ENCODE measurements at places on chromosomes 7 and 10.
A peak's percentile ranks its signal among the peaks of the same experiment; 100 is the strongest.

DNA sequence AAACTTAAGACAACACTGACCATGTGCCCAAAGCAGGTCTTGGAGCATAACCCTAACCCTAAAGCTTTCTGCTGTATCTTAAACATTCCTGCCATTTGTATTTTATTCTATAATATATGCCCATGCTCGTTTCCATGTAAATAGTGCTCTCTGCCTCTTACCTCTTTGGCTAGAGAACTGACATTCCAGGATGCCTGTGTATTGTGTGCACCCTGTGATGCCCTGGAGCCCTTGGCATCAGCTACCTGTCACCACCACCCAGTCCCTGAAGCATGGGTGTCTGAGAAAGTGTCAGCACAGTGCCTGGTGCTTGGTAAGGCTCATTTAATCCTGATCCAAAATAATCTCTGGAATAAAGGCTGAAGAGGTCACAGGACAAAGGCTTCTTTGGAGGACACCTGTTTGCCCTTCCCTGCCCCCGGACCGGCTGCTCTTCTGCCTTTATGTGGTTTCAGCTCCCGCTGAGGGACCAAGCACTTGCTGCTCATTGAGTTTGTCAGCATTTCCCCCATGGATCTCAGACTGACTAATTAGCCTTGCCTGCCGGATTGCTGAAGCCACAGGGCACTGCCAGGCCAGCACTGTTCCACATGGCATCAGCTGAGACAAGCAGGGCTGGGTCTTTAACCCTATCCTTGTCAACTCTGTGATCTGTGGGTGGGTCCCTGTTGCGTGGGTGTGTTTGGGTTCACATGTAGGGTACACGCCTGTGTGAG, 139.1 kb upstream of the SORCS3 start:
- DNase-seq = no peak

DNA sequence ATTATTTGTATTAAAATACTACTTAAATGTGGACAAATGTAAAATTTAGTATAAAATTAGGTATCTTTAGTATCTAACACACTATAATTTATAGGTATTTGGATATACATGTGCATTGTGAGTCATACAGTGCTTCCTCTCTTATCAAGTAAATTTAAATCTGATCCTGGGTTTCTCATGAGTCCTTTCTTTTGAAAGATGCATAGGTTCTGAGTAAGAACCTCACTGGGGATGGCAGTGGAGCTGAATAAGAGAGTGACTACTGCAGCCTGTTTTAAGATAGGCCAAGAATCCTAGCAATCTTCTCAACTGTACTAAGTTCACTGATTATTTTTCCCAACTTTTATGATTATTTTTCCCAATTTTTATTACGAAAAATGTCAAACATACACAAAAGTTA, 16.2 kb downstream of the CEP55 start:
- peak; percentile 38 for DNase-seq

- no peak for DNase-seq
These were observed 348.1 kb upstream of the VWC2 start for GRCh38 chr7:49425277-49425818.

GRCh38 chr7:128352153-128352537, 8.4 kb upstream of the RBM28 start:
- no peak for DNase-seq

- DNase-seq = no peak
These were observed 11.1 kb downstream of the CHST3 start for GRCh38 chr10:71975087-71975870.

DNA sequence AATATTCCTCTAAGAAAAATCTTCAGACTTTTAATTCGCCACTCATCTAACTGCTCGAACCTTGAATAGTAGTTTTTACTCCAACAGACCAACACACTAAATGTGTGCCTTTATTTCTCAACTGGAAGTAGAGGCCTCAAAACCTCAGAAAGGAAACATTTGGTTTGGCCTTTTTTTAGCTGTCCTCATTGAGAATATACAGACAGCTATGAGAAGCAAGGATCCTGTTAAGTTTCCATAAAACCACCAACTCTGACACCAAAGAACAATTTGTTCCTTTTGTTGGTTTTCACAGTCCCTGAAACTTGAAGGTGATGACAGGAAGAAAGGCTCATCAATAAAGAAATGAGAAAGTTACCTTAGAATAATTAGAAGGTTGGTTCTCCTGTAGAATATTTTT, 199.2 kb upstream of the MEOX2 start:
- DNase-seq = no peak

GRCh38 chr10:101725296-101726114, 30.5 kb upstream of the FBXW4 start:
- DNase-seq = no peak

- peak; percentile 89 for DNase-seq
These were observed 99.5 kb downstream of the CAMK1D start for GRCh38 chr10:12448729-12449391.

- no peak for DNase-seq
These were observed 166.9 kb downstream of the PARD3 start for GRCh38 chr10:34647875-34648865.

GRCh38 chr7:135368416-135369186, 135.0 kb downstream of the STRA8 start:
- no peak for DNase-seq

GRCh38 chr7:151141855-151142685, 25.4 kb downstream of the GBX1 start:
- DNase-seq = no peak

- no peak for DNase-seq
These were observed 99.2 kb upstream of the PDLIM1 start for GRCh38 chr10:95389982-95390381.

DNA sequence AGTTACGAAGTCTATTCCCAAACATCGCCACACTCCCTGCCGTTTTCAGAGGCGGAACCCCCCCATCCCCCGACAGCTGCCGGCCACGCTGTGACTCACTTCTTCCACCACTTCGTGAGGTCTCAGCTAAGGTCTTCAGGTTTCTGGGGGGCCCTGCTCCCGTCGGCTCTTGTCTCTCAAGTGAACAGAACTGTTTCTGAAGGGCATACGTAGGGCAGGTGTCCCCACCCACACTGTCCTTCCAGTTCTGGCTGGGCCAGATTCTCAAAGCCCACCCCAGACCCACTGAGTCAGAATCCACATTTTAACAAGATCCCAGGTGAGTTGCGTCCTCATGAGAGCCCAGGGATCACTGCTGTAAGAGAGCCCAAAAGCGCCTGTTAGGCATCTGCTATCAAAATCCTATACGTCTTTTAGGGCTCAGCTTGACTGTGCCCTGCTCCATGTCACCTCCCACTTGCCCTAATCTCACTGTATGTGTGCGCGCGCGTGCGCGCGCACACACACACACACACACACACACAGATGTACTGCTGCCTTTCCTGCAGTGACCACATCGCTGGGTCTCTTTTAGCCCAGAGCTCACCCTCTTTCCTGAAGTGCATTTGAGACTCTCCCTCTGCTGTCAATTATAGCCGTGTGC, 78.8 kb downstream of the PROSER2 start:
- DNase-seq = no peak

DNA sequence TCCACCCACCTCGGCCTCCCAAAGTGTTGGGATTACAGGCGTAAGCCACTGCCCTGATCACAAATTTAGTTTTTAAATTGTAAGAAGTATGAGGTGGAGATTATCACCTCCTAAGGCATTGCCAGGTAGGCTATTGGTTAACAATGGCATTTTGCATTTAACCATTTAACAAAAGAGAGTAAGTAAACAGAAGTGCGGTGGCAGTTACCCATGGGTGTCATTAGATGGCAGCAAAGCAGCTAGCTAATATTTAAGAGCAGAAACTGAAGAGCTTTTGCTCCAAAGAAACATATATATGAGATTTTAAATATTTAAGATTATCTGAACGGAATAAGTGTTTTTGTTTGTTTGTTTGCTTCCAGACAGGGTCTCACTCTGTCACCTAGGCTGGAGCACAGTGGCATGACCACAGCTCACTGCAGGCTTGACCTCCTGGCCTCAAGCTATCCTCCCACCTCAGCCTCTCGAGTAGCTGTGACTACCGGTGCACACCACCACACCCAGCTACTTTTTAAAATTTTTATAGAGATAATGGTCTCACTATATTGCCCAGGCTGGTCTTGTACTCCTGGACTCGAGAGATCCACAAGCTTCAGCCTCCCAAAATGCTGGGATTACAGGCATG, 325.5 kb upstream of the C7orf33 start:
- DNase-seq = peak; percentile 16

GRCh38 chr7:139230484-139230773, 608 bp upstream of the UBN2 start:
- no peak for DNase-seq

GRCh38 chr10:102868911-102869257, 386 bp upstream of the AS3MT start:
- no peak for DNase-seq

DNA sequence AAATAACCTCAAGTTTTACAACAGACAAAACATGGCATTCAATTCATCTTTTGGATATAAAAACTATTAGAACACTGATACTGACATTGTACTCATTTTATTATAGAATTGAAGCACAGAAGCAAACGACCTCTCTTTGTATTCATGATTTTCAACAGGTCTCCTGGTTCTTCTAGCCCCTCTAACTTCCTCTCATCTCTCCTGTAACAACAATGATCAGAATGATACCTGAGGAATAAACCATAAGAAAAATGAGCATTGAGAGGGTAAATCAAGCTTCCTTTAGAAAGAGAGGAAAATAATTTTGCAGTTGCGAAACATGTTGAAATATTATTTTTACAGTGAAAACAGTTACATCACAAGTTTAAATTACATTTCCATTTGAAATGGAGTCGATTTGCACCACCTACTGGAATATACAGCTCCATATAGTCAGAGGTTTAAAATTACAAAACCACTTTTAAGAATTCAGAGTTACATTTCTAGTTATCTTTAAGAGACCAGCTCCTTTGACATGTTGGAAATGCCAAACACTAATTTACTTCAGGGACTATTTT, 17.5 kb upstream of the TEX36 start:
- no peak for DNase-seq

- no peak for DNase-seq
These were observed 46.9 kb downstream of the GPR141 start for GRCh38 chr7:37730501-37730900.

GRCh38 chr10:126373147-126373546, 15.1 kb downstream of the ADAM12 start:
- DNase-seq = no peak

DNA sequence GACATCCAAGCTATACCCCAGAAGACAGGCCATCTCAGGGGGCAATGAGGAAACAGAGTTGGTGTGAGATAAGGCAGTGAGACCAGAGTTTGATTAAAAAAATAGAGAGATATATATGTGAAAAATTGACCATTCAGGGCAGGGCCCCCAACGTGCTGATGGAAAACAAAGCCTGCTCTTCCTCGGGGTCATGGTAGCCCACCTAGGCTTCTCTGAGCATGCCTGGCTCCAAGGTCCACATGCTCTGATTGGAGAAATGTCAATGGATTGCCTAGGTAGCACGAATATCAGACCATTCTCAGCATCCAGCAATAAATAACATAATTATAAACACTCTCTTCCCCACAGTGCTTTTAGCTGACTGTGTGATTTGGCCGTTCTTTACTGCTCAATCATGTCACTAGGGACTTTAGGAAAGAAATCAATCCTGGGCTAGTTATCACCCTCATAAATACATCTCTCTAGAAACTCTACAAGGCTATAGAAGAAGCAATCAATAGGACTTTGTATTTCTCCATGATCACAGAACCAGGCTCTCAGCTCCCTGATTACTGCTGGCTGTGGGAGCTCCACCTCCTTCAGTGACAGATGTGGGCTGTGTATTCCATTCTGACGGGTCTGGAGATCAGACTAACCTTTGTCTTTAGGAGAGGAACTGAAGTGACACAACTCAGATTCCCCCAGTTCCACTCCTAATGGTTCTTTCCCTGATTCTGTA, 766.4 kb downstream of the GRID1 start:
- no peak for DNase-seq

DNA sequence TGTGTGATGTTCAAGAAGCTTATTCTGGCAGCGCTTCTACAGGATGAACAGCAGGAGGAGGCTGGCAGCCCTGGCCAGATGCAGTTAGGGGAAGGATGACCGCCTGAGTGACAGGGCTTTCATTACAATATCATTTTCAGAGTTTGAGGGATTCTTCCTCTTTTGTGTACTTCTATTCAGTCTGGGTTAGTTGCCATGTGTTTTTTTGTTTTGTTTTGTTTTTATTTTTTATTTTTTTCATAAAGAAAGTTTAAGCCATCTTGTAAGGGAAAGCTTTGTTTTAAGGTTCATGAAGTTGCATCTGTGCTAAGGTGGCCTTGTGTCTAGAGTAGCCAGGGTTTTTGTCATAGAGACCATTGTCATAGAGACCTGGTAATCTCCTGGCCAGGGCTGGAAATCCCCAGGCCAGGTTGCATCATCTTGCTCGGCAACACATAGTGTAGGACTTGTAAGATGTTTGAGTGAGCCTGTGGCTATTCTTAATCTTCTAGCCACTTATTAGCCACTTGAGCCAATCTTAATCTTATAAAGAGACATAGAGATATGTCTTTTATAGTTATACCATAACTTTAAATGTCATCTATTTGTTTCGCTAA, 230.5 kb upstream of the TMEM229A start:
- no peak for DNase-seq

- DNase-seq = peak; percentile 59
These were observed 21.0 kb upstream of the ABI1 start for GRCh38 chr10:26881600-26882331.

GRCh38 chr7:18503126-18503866, 7.7 kb downstream of the HDAC9 start:
- DNase-seq = no peak

DNA sequence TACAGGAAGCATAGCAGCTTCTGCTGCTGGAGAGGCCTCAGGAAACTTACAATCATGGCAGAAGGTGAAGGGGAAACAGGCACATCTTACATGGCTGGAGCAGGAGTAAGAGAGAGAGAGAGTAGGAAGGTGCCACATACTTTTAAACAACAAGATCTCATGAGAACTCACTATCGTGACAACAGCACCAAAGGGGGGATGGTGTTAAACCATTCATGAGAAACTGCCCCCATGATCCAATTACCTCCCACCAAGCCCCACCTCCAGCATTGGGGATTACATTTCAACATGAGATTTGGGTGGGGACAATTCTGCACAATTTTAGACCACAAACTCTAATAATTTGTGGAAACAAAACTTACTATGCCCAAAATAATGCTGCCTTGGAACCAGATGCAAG, 16.8 kb upstream of the ARMC3 start:
- no peak for DNase-seq

DNA sequence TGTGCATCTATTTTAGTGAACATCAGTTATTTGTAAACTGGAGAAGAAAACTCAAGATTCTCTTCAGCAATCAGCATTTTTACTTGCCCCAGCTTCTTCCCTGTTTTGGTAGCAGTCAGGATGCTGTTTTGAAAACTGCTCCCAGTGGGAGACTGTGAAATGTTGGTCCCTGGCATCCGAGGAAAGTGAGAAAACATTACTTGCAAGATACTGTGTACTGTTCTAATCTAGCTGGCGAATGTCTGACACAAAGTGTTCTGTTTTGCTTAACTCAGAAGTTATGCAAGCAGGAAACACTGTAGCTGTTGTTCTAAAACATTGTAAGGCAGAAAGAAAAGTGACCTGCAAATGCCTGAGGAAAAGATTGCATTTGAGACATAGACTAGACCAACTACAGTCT, 171.8 kb upstream of the POM121L12 start:
- no peak for DNase-seq

GRCh38 chr7:106277976-106278375, 6.8 kb downstream of the NAMPT start:
- DNase-seq = no peak

GRCh38 chr10:55495555-55495954, 694.5 kb upstream of the PCDH15 start:
- DNase-seq = no peak

GRCh38 chr10:86648704-86649427, 5.5 kb upstream of the OPN4 start:
- peak; percentile 84 for DNase-seq

Measured in stromal cell of bone marrow (primary cell).